Amygdala (tissue), 56 donors: ENCODE measurements at places on chromosomes 12 and 14.

DNA sequence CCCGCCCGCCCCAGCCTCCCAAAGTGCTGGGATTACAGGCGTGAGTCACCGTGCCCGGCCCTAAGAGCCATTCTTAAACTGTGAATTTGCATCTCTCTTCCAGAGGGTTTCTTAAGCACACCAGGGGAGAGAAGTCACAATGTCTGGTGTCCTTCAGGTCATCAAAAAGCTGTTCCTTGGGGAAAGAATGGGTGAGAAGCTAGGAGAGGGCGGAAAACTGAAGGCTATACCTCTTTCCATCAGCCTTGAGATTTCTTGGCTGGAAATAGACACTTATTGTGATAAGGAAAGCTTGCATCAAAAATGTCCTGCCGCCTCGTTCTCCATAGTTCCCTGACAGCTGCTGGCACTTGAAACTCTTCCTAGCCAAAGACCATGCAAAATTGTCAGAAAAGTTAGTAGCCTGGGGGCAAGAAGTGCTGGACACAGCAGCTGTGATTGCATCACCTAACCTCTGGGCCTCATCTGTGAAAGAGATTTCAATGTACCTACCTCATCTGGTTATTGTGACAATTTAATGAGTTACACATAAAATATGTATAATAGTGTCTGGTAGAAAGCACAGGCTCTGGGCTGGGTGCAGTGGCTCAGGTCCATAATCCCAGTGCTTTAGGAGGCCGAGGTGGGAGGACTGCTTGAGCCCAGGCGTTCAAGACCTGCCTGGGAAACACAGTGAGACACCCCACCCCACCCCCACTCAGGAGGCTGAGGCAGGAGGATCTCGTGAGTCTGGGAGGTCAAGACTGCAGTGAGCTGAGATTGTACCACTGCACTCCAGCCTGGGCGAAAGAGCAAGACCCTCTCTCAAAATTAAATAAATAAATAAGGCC, 9.7 kb upstream of the UBC start:
- no peak for DNase-seq

DNA sequence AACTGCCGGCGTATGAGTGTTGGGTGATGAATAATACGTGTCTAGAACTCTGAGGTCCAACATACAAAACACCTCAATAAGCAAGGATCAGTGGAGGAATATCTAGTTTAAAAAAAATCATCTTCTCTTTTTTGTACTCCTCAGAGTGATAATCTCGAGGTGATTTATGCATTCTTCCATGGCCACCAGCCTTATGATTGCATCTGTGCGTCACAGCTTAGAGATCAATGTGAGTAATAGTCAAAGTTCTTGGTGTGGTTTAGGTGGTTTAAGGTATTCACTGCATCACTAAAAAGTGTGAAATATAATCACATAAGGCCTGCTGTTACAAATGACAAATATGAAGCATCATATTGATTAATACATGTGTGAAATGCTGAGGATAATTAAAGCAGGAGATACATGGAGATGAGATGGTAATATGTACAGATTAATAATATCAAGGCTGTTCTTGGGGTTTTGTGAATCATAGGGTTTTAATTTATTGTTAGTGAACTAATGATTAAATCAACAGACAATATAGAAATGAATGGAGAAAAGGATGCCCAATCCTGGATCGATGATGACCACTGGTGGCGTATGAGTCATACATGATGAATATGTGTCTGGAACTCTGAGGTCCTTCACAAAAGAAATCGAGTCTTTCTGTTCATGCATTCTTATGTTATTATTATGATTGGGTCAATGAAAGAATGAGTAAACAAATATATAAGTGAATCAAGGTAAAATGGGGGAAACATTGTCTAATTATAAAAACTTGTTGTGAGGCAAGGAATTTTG, 68.8 kb upstream of the RTL1 start:
- DNase-seq = no peak

- DNase-seq = no peak
Measured at GRCh38 chr14:23136566-23137133, 17.6 kb upstream of the CEBPE start.

- DNase-seq = no peak
Measured at GRCh38 chr12:29216797-29217575, 67.9 kb downstream of the FAR2 start.

DNA sequence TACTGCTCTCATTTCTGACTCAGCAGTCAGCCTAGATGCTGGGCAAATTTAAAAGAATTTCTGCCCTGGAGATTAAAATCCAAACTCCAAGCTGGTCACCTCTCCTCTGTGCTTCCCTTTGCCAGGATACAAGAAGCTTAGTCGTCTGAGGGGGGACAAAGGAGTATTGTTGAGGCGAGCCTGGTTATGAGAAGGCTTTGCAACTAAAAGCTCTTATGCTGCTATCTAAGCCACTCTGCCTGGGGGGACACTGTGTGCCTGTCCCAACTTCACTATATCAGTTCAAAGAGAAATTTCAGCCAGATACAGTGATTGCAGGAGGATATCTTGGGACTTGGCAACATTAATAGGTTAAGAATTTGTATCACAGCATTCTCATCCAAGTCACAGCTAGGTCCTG, 10.8 kb upstream of the PLEKHH1 start:
- DNase-seq = no peak

- DNase-seq = no peak
Measured at GRCh38 chr12:95600567-95600966, 49.3 kb upstream of the USP44 start.

DNA sequence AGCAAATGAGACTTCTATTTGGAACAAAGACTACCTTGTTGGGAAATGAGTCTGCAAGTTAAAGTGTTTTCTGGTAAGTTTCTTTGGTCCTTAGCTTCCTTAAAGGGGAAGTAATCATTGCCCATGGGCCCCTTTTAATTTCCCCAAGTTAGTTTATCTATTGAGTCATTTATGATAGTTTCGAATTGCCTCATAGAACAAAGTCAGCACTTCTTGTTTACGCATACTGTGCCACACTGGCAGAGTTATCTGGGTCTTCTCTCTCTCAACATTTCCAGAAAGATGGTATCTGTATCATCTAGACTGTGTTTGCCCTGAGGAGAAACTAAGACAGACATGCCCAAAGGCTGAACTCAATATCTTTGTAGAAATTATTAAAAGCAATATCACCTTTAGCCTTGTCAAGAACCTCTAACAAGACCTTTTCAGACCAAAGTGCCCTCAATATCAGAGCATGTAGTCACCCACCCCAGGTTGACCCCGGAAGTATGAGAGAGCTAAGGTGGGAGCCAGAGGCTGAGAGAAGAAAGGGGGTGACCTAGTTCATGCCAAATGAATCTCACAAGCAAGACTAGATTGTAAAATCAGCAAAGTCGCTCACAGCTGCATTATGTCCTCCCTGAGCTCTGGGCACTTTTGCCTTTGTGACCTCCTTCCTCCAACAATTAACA, 40.0 kb downstream of the GPR65 start:
- DNase-seq = no peak

- DNase-seq = no peak
Measured at GRCh38 chr12:4243091-4243490, 30.5 kb upstream of the CCND2 start.

- no peak for DNase-seq
Measured at GRCh38 chr12:114444422-114445279, 38.7 kb upstream of the TBX5 start.

DNA sequence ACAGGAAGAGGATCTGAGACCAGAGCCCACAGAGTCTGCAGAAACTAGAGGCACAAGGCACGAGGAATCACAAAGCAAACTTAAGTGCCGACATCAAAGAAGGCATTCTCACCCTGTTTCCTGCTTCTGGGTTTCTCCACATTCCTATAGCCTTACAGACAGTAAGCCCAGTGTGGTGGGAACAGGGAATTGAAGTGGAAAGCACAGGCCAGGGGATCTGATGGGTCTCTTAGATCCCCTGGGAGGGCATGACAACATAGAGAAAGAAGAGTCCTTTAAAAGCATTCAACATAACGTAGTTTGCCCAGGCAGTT, 75.6 kb upstream of the FRMD6 start:
- DNase-seq = no peak

DNA sequence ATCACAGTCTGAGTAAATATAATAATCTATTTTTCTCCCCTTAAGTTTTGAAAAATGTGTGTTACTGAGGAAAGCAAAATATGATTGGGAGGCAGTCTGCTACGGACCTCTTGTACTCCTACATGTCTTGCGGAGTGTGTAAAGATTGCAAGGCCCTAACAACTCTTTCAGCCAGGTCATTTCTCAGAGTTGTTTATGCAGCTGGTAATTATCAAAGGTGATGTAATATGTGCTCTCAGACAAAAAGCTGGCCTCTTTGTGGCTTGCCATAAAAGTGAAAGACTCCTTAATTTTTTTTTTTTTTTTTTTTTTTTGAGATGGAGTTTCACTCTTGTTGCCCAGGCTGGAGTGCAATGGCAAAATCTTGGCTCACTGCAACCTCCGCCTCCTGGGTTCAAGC, 40.5 kb upstream of the MON2 start:
- no peak for DNase-seq

DNA sequence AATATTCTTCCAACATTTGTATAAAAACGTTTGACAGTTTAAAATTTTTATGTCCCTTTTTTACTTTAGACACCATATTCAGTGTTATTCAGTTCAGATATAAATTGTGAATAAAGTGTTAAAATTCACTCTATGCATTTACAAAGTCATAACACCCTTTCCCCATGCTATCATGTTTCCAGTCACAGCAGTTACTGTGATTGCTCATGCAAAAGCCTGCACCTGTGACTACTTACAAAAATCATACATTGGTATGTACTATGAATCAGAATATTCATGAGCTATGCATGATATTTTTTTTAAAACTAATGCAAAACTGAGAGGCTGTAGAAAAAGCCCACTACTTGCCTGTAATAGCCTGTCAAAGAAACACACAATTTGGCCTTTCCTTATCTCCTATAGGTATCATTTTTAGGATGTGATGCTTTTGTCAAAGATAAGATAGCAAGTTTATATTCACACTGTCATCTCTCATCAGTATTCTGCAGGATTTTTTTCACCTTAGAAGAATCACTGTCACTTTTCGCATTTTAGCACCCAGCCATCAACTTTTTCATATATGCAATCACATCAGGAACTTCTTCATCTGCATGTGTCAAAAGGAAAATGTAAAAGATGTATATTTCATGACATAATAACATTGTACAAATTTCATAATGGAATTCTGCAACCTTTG, 443.2 kb downstream of the C12orf50 start:
- no peak for DNase-seq

DNA sequence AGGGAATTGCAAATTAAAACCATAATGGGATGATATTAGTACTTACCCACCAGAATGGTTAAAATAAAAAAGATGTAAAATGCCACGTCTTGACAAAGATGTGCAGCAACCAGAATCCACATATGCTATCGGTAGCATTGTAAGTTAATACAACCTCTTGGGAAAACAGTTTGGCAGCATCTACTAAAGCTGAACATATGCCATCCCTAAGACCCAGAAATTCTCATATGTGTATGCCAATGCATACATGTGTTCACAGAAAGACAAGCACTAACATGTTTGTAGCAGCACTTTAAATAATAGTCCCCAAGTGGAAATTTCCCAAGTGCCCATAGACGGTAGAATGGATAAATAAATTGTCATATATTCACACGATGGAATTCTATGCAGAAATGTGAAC, 28.3 kb upstream of the SLC5A8 start:
- no peak for DNase-seq

- DNase-seq = no peak
Measured at GRCh38 chr12:1206118-1206734, 215.2 kb downstream of the ERC1 start.

DNA sequence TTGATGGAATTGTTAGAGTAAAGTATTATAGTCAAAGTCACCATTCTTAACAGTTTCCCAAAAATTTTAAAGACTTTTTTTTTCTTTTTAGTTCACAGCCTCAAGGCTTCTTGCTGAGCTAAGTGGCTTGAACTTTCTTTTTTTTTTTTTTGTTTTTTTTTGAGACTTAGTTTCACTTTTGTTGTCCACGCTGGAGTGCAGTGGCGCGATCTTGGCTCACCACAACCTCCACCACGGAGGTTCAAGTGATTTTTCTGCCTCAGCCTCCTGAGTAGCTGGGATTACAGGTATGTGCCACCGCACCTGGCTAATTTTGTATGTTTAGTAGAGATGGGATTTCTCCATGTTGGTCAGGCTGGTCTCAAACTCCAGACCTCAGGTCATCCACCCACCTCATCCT, 92.8 kb downstream of the SETD3 start:
- DNase-seq = no peak

DNA sequence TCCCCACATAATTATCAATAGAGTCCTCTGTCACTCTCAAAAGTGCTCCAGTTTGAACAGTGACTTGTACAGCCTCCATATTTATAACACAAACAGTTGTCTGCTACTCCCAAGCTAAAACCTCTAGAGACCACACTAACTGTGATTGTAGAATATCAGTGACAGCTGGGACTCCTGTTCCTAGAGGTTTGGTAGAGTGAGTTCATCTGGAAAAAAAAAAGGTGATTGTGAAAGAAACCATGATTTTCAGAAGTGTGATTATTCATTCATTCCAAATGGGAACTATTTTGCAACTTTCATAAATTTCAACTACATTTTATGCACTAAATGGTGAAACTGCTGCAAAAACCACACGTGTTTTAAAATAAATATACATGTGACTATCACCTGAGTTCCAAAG, 128.0 kb upstream of the PLXNC1 start:
- no peak for DNase-seq
